SJSA1 (cell line): ENCODE measurements at places on chromosomes 5 and 9.
A peak's percentile ranks its signal among the peaks of the same experiment; 100 is the strongest.

- DNase-seq: peak; percentile 35
Measured at GRCh38 chr5:179268399-179268952, 76.8 kb downstream of the ADAMTS2 start.

- no peak for DNase-seq
Measured at GRCh38 chr5:59800347-59800893, 93.1 kb downstream of the PDE4D start.

DNA sequence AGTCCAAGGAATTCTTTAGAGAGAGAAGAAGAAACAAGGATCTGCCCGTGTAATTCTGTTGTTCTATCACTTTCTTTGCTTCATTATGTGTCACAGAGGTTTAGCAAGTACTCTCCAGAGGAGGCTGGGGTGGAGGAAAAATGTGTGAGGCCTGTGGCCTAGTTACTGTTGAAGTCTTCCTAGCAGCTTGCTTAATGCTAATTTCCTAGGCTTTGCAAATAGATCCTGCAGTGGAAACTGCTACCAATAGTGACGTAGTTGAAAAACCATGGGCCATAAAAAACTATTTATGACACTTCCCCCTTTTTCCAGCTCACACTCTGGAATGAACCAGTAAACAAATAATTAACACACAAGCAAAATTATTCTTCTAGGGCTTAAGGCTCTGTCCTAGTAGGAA lies 27.0 kb upstream of the C9orf72 start:
- DNase-seq: no peak

- no peak for DNase-seq
Measured at GRCh38 chr5:74839229-74839628, 27.0 kb downstream of the FAM169A start.

- DNase-seq: peak; percentile 94
Measured at GRCh38 chr9:99019510-99020331, 76.0 kb downstream of the COL15A1 start.

DNA sequence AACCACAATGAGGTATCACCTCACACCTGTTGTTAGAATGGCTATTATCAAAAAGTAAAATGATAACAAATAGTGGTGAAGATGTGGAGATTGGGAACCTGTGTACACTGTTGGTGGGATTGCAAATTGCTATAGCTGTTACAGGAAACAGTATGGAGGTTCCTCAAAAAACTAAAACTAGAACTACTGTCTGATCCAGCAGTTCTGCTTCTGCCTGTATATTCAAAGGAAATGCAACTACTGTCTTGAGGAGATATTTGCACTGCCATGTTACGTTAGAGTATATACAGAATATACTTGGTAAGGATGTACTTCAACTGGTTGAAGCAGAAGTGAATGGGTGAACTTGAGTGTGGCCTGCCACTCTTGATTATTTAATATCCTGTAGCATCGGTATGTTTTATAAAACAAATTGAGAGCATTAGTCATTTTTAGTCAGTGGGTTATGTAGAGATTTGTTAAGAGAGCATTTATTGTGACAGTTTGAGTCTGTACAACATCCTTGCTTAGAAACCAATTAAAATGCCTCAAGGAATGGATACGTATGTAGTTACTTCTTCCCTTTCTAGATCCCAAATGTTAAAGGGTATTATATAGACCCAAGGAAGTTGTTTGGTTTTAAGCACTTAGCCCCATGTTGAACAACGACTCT lies 37.5 kb downstream of the ZCCHC7 start:
- no peak for DNase-seq

DNA sequence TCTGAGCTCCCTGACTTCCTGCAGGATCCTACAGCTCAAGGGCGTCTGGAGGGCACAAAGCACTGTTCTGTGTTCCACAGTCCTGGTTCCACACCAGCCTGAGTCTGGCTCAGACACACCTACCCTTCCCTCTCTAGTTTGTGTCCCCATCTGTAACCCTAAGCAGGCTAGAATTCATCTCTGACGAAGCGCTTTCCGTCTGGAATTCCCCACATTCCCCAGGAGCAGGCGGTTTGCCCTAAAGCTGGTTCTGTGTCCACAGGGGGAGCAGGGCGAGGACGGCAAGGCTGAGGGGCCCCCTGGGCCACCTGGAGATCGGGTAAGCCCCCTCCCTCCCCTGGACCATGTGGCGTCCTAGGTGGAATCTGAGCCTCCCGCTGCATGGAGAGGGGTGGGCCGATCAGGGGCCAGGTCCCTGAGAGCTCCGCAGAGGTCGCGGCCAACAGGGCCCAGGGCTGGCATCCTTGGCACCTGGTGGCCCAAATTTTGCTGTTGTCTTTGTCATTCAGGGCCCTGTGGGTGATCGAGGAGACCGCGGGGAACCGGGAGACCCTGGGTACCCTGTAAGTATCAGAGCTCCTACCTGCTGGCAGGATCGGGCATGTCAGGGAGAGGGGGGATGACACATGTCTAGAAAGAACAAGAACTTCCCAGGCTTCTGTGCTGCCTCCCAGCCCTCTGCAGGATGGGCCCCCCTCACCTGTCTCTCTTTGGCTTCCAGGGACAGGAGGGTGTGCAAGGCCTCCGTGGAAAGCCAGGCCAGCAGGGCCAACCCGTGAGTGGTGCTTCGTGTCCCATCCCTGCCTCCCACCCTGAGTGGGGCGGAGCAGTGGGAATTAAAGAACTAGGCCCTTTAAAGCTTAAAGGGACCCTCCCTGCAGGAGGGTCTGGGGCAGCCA lies 34.5 kb upstream of the ORM1 start:
- peak; percentile 83 for DNase-seq

GRCh38 chr9:1875921-1876448 lies 139.2 kb upstream of the SMARCA2 start:
- DNase-seq: no peak

GRCh38 chr5:73540192-73540591 lies 25.2 kb downstream of the ANKRA2 start:
- DNase-seq: peak; percentile 56

DNA sequence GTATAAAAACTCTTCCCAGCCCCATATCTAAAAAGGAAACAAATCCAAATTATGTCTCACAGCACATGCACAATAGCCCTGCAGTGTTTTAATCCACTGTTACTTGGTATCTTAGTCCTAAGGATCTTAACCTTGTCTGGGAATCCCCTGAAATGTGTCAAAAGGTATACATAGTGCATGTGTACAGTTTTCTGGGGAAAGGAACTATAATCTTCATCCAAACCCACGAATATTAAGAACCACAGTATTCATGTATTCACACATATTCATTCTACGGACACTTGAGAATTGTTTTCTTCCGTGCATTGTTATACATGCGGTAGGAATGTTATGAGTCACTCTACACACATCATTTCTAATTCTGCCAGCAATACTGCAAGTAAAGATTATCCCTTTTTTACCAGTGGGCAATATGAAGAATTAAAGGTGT lies 47.8 kb upstream of the SNX2 start:
- DNase-seq: peak; percentile 81

GRCh38 chr5:120096413-120096812 lies 367.7 kb upstream of the PRR16 start:
- DNase-seq: peak; percentile 53

DNA sequence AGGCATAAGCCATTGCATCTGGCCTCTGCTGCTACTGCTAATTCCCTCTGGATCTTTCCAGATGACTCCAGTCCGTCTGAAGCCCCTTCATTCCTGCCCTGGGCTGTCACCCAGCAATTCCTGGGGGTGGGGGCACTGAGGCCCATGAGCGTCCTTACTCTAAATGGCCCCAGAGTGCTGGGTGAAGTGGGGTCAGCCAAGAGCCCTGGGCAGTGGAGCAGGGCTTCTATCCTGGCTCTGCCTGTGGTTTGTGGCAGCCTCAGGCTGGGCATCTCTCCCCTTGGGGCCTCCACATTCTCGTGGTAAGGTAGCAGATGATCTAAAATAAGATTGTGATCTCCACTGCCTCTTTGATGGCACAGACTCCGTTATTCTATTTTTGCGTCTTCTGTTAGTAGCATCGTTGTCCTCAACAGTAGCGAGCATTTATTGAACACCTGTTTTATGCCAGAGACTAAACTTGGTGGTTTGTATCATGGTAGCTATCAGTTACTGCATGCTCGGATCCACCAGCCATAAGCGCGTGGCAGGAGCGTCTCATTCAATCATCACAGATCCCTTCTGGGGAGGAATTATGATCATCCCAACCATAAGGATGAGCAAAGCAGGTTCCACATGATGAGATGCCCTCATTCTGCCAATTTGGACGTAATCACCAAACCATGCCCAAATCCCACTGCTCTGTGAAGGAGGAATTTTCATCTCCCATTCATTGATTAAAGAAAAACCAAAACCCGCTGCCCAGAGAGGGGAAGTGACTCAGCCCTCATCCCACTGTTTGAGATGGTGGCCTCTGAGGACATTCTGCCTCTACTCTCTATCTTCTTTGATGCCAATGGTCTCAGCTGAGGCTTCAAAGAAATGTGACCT lies 21.9 kb upstream of the DUSP1 start:
- DNase-seq: no peak

GRCh38 chr5:176965633-176966032 lies 40.9 kb downstream of the UIMC1 start:
- DNase-seq: no peak

DNA sequence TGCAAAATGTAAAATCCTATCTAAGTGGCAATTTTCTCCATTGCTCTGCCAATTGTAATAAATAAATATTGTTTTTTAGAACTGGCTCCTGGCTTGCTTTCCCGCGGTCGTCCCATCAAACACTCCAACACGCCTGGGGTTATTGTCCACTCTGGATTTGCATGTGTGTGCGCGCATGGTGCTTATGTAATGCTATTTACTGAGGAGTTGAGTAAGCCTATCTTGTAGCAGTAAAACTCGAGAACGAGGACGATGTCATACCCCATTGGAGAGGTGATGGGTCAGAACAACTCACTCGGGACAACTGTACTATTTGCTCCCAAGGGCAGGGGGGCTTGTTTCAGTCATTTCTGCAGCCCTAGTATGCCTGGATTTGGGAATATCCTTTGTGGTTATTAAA lies 220.9 kb downstream of the PAX5 start:
- no peak for DNase-seq

GRCh38 chr5:179201986-179202385 lies 141.8 kb downstream of the ZNF354C start:
- DNase-seq: no peak

DNA sequence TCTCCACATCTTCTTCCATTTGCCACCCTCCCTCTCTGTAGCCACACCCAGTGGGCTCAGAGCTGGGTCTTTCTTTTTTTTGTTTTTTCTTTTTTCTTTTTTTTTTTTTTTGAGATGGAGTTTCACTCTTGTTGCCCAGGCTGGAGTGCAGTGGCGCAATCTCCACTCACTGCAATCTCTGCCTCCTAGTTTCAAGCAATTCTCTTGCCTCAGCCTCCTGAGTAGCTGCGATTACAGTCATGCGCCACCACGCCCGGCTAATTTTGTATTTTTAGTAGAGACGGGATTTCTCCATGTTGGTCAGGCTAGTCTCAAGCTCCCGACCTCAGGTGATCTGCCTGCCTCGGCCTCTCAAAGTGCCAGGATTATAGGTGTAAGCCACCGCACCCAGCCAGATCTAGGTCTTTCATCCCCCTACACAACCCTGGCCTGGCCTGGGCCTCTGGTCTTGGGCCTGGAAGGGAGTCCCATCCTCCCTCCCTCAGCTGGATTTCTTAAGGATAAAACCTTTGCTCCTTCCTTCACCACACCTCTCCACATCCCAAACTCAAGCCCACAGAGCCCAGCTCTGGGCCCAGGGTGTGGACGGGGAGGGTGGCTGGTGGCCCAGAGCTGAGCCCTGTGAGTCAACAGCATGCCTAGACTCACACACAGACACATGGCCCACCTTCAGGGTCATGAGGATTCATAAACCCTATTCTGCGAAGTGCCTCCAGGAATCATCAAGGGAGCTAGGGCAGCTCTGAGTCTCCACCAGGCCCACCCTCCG lies 18.8 kb upstream of the KCNIP1 start:
- no peak for DNase-seq

GRCh38 chr9:136808075-136808805 lies 492 bp downstream of the RABL6 start:
- DNase-seq: peak; percentile 45
